ENCODE measurements at places on chromosomes 13 and 19.

GRCh38 chr19:46394402-46394797, 19.0 kb downstream of the CCDC8 start:
- DNase-seq = peak; percentile 38

GRCh38 chr13:48224701-48225100, 8.3 kb upstream of the ITM2B start:
- no peak for DNase-seq

DNA sequence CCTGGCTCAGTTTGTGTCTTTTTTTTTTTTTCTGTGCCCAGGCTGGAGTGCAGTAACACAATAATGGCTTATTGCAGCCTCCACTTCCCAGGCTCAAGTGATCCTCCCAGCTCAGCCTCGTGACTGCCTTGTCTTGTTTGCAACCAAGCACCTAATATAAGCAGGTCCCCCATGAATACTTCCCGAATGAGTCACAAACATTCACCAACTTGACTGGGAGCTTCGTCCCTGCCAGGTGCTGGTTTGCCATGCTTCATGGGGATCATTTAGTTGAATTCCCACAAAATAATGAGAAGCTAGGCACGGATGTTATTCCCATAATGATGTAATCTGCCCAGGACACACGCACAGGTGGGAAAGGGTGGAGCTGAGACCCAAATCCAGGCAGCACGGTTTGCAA, 176.5 kb downstream of the CACNA1A start:
- peak; percentile 8 for DNase-seq

- no peak for DNase-seq
These were observed 132.3 kb downstream of the LIG4 start for GRCh38 chr13:108083056-108083455.

DNA sequence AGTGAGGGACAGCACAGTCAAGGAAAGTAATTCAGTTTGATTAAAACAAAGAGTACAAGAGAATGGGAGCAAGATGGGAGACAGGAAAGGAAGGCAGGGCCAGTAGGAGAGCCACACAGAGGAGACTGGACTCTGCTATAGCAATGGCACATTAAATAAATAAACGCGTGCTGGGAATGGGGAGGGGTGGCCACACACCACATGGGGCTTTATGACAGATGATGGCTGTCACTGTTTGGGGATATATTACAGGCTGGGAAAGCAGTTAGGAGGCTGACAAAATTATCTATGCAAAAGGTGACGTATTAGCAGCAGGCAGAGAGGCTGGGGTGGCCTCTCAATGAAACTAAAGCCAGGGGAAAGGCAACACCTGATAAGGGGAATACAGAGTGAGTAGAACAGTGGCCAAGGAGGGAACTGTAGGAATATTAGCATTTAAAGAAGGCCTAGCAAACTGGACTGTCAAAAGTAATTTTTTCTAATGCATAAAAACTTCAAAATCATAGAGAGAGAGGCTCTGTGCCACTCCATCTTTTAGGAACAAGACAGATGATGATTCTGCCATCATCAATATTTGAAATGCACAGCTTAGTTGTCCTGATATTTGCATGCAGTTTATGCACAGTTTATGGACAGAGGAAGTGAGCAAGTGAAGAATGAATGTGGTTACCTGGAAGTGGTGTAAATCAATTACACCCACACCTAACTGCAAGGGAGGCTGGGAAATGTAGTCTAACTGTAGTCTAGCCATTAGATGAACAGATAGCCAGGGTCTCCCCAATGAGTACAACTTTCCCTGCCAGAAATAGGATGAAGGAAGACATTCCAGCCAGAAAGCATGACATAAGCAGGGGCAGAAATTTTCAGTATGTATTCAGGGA, 346.5 kb downstream of the FOXO1 start:
- no peak for DNase-seq

GRCh38 chr13:104086210-104086609, 1020.0 kb upstream of the SLC10A2 start:
- DNase-seq = no peak

- DNase-seq = no peak
These were observed 17.9 kb upstream of the GAS6 start for GRCh38 chr13:113881614-113882266.

- peak; percentile 27 for DNase-seq
These were observed 41.7 kb downstream of the RXFP2 start for GRCh38 chr13:31781064-31781463.

- peak; percentile 9 for DNase-seq
These were observed 901.7 kb downstream of the DIAPH3 start for GRCh38 chr13:59261928-59262488.

- DNase-seq = no peak
These were observed 666 bp downstream of the BIVM start for GRCh38 chr13:102799426-102800144.

GRCh38 chr13:94703721-94704314, 8.5 kb downstream of the SOX21 start:
- DNase-seq = no peak

DNA sequence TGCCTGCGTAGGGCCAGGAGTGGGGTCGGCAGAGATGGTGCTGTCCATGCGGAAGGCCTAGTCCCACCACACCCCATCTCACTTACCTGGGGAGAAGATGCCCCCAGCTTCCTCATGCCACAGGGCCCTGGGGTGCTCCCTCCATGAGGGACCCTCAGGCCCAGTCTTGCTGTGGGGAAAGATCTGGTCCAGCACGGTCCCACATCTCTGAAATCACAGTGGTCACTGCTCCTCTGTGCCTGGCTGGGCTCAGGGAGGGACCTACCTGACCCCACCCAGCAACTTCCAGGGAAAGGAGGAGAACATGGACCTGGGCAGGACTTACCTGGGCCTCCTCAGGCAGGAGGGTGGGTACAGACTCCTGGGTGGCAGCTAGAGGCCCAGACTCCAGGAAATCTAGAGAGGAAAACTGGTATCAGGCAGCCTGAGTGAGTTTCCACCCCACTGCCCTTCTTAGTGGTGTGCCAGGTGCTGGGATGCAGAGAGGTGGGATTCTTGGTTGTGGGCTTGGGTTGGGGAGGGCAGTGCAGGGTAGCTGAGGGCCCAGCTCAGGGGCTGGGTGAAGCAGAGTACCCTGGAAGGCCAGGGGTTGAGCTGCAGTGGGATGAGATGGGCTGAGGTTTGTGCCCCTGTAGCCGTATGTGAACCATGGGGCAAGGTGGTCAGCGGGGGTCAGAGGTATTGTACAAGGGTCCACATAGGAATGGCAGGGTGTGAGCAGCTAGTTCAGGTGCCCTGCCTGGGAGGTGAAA, 3.8 kb downstream of the MZF1 start:
- DNase-seq = no peak

DNA sequence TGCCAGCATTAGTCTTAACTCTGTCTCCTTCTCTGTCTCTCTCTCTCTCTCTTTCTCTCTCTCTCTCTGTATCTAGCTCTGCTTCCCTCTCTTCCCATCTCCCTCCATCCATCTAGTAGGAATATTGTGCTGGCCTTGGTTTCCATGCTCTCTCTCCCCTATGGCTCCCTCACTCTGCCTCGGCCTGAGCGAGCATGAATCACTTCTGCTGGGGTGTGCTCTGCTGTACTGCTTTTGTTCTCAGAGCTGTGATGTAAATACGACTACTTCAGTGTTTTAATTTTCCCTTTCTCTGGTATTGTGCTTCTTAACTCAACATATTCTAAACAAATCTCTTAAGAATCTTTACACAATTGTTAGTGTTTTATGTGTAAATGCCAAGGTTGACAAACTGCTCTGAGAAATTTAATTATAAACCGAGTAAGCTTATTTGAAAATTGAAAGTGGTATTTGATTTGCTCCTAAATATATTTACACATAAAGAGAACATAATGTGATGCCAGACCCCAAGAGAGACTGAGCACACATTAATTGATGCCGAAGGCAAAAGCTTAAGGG, 211.5 kb upstream of the KL start:
- no peak for DNase-seq

DNA sequence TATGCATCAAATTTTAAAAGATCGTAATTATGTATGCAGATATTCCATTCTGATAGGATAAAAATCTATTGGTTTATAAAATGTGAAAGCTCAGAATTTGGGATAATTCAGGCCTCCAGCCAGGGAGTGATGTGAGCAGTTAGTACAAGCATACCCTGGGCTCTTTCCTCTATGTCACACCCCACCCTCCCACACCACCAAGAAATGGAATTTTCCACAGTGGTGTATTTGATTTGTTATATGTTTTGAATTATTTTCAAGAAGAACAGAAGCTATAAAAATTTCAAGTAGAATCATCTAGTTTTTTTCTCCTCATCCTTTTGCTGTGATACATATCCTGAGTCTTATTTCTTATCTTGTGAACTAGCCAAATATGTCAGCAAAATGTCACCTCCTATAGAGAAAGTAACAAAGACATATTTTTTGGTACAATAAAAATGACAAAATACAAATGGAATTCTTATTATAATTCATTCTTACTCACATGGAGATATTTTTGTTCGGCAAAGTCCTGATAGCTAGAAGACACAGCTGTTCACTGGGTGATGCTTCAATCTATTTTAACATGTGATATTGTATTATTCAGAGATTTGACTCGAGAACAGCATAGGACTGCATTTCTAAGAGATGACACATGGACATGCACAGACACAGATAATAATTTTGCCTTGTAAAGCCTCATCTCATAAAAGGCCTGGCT, 61.2 kb upstream of the FRY start:
- DNase-seq = peak; percentile 82

DNA sequence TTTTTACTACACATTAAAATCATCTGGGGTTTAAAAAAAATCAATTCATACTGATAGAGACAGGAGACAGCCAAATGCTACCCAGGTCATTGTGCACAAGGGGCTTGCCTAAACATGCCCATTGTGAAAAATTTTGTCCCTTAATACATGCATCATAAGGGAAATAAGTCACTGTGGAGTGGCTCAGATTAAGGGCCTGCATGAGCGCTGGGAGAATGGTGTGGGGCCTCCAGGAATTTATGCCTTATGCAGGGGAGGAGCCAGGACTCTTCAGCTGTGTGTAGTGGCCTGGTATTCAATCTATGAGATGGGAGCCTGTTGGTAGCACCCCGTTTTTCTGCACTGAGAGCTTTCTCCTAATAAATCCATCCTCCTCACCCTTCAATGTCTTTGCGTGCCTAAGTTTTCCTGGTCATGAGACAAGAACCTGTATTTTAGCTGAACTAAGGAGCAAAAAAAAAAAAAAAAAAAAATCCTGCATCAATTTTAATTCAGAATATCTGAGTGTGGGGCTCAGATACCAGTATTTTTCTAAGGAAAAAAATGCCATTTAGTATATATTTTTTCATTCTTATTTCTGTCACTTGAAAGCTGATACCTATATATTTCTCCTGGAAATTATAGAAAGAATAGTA, 997.6 kb upstream of the ATXN8OS start:
- no peak for DNase-seq

DNA sequence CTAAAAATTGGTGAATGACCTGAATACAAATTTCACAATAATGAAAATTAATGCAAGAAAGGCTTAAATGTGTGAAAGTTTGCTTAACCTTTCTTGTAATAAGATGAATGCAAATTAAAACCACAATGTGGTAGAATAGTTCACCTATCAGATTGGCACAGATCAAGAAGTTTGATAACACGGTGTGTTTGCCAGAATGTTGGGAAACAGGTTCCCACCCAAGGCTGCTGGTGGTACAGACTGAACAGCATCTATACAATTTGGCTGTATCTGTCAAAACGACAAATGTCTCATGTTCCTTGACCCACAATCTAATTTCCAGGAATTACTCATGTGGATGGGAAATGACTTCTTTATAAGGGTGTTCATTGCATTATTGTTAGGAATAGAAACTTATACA, 8.6 kb upstream of the IRS2 start:
- DNase-seq = no peak

DNA sequence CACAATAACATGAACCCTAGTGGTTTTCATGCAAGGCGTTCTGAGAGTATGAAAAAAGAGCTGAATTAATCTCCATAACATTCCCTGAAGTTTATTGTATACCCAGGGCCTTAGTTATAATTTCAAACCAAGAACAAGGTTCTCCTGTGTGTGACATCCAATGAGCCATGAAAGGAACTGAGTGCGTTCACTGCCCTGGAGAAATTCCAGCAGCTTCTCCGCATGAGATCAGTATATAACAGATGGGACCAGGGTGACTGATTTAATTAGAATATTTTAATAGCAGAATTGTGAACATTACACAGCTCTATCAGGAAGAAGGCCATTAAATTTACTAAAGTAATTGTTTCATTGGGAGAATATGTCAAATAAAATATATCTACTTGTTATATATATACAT, 1190.5 kb upstream of the SLC10A2 start:
- DNase-seq = no peak

DNA sequence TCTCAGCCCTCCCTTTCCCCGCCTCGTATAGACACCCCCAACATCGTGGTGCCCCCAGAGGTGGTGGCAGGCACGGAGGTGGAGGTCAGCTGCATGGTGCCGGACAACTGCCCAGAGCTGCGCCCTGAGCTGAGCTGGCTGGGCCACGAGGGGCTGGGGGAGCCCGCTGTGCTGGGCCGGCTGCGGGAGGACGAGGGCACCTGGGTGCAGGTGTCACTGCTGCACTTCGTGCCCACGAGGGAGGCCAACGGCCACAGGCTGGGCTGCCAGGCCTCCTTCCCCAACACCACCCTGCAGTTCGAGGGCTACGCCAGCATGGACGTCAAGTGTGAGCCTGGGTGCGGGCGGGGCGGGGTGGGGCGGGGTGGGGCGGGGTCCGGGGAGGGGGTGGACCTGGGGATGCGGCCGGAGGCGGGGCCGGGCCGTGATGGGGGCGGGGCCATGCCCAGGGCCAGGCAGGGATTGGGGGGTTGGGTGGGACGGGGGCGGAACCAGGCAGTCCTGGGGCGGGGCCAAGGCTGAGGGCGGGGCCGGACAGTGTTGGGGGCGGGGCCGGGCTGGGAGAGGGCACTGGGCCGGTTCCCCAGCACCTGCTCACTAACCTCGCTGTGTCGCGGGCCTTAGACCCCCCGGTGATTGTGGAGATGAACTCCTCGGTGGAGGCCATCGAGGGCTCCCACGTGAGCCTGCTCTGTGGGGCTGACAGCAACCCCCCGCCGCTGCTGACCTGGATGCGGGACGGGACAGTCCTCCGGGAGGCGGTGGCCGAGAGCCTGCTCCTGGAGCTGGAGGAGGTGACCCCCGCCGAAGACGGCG, 7.8 kb downstream of the MAG start:
- DNase-seq = no peak

DNA sequence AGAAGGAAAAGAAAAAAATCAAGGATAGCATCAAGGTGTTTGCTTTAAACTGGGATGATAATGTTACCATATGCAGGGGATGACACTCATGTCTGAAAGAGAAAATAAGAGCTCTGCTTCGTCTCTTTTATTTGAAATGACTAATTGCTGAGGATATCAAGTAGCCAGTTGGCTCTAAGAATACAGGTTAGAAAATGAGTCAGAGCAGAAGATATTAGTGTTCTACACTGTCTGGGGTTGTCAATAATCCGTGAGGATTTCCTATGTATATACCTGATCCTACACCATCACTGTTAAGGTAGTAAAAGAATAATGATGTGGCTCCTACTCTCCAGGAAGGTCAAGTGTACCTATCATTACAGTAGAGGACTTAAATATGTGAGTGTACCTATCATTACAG, 562.5 kb downstream of the GPC6 start:
- DNase-seq = no peak

- no peak for DNase-seq
These were observed 10.5 kb downstream of the SMIM24 start for GRCh38 chr19:3469638-3470499.

GRCh38 chr19:46574533-46574932, 26.6 kb upstream of the CALM3 start:
- peak; percentile 38 for DNase-seq
